ENCODE measurements at places on chromosomes 11 and 22. TPM values are rescaled to one million over a fixed set of nuclear protein-coding genes. Genes with fewer than 3 reads are reported as not detected.

DNA sequence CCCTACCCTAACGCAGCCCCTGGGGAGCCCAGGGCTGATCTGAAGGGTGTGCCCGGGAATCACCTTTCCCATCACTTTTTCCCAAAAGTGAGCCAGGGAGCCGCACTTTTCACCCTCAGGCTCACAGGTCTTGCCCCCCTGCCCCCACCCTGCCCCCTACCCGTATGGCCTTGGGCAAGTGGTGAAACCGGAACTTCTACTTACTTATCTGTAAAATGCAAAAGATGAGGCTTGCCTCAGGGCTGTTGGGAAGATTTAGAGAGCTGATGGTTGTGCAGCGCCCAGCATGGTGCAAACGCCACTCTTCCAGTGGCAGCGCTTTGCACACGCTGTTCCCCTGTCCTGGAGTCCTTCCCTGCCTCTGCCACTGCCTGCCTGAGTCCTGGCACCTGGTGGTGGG lies 8.0 kb downstream of the SYT12 start:
- H3K27ac ChIP-seq, result no peak overlapping the region
- H3K4me1 ChIP-seq, result no peaks in the 10 kb centered on the region
- no peaks in the 10 kb centered on the region for H3K27me3 ChIP-seq
- no peak for DNase-seq

- peaks cover 12% of the 10 kb centered on the region for H3K36me3 ChIP-seq
- DNase-seq, result no peak
- H3K4me1 ChIP-seq, result no peaks in the 10 kb centered on the region
Observed at GRCh38 chr11:9498457-9499078, 37.8 kb downstream of the ZNF143 start.

DNA sequence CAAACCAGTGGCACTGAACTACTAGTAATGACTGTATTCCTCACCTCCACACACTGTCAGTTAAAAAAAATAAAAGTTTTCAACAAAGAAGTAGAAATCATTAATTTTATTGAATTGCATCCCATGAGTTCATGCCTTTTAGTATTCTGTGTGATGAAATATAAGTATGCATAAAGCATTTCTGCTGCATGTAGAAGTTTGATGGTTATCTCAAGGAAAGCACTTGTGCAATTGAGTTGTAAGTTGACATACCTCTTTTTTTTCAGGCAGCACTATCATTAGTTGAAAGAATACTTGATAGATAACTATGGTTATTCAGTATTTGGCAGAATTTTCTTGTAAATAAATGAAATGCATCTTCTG lies 104.4 kb downstream of the STIM1 start:
- no peaks in the 10 kb centered on the region for H3K4me1 ChIP-seq
- no peaks in the 10 kb centered on the region for H3K27me3 ChIP-seq
- no peak for DNase-seq
- H3K36me3 ChIP-seq, result no peaks in the 10 kb centered on the region
- H3K4me3 ChIP-seq, result no peak overlapping the region

- no peak overlapping the region for H3K4me3 ChIP-seq
- DNase-seq, result no peak
- no peak overlapping the region for H3K27ac ChIP-seq
- H3K4me1 ChIP-seq, result no peaks in the 10 kb centered on the region
Observed at GRCh38 chr11:54979375-54979774, 272.7 kb downstream of the OR4A5 start.

DNA sequence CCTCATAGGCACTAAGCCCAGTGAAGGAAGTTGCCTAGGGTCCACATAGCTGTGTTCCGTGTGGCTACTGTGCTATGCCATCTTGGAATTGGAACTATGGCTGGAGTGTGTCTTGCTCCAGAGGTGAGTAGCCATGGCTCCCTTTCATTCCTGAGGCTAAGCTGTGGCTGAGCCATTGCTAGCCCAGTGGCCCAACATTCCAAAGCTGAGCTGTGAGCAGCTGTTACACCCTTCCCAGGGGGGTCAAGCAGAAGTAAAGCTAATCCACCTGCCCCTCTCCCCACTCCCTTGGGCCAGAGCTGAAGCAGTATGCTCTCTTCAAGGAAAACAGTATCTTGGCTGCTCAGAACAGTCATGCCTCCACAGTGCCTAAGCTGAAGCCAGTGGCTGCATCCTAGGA lies 51.1 kb downstream of the USP35 start:
- H3K27ac ChIP-seq, result no peak overlapping the region
- no peak for DNase-seq
- H3K36me3 ChIP-seq, result peaks cover 3% of the 10 kb centered on the region
- no peaks in the 10 kb centered on the region for H3K4me1 ChIP-seq
- H3K4me3 ChIP-seq, result no peak overlapping the region
- H3K27me3 ChIP-seq, result no peaks in the 10 kb centered on the region

DNA sequence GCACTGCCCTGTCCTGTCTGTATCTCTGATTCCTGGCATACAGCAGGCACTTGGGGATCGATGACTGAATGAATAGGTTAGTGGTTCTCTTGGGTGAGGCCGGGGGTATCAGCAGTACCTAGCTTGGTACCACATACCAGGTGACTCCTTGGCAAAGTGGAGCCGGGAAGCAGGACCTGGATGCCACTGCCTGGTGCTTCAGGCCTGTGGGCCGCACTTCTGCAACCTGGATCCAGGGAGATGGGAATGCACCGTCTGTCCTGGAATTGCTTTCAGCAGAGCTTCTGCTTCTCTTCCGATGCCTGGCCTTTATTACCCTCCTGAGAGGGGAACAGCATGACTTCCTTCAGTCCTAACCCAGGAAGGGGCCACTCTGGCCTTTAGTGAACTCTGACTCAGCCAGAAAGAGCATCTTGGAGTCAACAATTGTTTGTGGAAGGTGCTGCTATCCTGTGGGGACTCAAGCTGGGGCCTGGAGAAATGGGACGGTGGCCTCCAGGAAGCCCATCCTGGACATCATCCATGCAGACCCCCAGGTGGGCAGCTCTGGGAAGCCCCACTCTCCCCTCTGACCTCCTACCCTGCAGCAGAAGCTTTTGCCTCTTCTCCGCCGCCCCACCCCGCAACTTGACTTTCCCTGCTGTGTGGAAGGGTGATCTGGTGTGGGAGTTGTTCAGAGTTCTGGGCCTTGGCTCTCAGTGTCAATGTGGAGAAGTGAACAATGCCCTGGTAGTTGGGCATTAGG lies 5.1 kb downstream of the CD82 start:
- H3K36me3 ChIP-seq, result no peaks in the 10 kb centered on the region
- no peak overlapping the region for H3K4me3 ChIP-seq
- no peaks in the 10 kb centered on the region for H3K27me3 ChIP-seq
- H3K27ac ChIP-seq, result no peak overlapping the region

- no peak overlapping the region for H3K27ac ChIP-seq
- DNase-seq, result peak; percentile 83
- H3K4me1 ChIP-seq, result peaks cover 3% of the 10 kb centered on the region
Observed at GRCh38 chr11:33829430-33830141, 55.3 kb upstream of the FBXO3 start.

DNA sequence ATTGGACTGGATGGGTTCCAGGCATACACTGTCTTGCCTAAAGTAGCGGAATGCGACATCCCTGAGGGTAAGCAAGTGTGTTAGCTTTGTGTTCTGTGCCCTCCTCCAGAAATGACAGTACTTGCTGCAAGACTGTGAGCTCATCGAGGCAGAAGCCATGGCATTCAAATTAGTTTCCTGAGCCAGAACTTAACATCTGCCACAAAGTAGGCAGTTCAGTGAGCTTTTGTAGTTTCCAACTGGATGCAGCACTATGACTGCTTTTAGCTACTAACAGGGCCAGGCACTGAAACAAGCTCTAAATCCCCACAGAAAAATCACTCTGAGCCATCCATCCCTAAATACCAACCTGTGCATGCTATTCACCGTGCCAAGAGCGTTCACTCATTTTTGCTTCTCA lies 1.2 kb upstream of the FAR1 start:
- H3K27ac ChIP-seq, result peak overlapping the region; percentile 40
- H3K27me3 ChIP-seq, result no peaks in the 10 kb centered on the region
- no peaks in the 10 kb centered on the region for H3K4me1 ChIP-seq
- H3K4me3 ChIP-seq, result no peak overlapping the region

- DNase-seq, result no peak
- H3K4me1 ChIP-seq, result no peaks in the 10 kb centered on the region
- H3K36me3 ChIP-seq, result no peaks in the 10 kb centered on the region
Observed at GRCh38 chr11:69333879-69334278, 39.9 kb downstream of the MYEOV start.

DNA sequence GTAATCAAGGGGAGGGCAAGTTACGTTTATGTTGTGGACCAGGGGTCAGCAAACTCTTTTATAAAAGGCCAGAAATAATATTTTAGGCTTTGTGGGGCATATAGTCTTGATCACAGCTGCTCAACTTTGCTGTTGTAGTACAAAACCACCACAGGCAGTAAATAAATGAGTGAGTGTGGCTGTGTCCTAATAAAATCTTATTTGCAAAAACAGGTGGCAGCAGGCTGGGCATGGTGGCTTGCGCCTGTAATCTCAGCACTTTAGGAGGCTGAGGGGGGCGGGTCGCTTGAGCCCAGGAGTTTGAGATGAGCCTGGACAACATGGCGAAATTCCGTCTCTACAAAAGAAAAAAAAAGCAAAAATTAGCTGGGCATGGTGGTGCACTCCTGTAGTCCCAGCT lies 57.9 kb upstream of the NUP160 start:
- H3K4me1 ChIP-seq, result peaks cover 7% of the 10 kb centered on the region
- H3K27me3 ChIP-seq, result no peaks in the 10 kb centered on the region
- no peak for DNase-seq
- no peak overlapping the region for H3K27ac ChIP-seq

DNA sequence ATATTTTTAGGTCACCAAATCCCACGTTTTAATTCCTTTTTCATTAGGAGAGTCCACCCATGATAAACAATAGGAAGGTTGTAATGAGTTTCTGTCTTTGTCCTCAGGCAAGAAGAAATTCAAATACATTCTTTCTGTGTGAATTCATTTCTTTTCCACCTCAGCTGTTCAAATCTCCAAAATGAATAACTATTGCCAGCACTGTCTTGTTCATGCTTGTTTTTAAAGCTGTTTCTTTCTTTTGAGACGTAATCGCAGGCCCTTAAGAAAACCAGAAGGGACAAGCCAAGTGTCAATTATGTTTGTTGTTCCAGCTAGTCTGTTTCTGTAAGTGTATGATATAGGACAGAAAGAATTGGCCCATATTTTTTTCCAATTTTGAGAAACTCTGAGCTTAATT lies 20.2 kb downstream of the MMP27 start:
- H3K27ac ChIP-seq, result no peak overlapping the region
- H3K4me1 ChIP-seq, result no peaks in the 10 kb centered on the region
- no peaks in the 10 kb centered on the region for H3K27me3 ChIP-seq
- DNase-seq, result no peak
- no peaks in the 10 kb centered on the region for H3K36me3 ChIP-seq

- peak; percentile 77 for DNase-seq
- no peak overlapping the region for H3K4me3 ChIP-seq
- H3K27ac ChIP-seq, result peak overlapping the region; percentile 66
- peaks cover 22% of the 10 kb centered on the region for H3K4me1 ChIP-seq
Observed at GRCh38 chr11:125287491-125288210, 123.1 kb downstream of the PKNOX2 start.

DNA sequence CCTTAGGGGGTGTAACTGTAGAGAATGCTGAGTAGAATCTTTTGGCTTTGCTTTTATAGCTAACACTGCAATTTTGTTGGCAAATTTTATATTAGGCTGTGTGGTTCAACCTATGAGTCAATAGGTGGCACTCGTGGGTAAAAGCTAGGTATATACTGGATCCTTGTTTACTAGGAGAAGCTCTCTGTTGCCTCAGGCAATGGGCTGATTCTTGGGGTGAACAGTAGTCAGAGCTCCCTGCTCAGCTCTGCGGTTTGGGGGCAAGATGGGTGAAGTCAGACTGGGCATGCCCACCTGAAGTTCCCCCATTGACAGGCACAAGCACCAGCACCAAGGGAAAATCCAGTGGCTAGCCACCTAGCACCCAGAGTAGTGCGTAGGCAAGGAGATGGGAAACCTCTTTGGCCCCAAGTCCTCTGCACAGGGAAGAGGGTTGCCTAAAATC lies 238.7 kb downstream of the FAM181B start:
- H3K4me3 ChIP-seq, result no peak overlapping the region
- peak; percentile 4 for DNase-seq
- H3K36me3 ChIP-seq, result no peaks in the 10 kb centered on the region
- H3K27me3 ChIP-seq, result no peaks in the 10 kb centered on the region
- no peaks in the 10 kb centered on the region for H3K4me1 ChIP-seq
- no peak overlapping the region for H3K27ac ChIP-seq

- no peaks in the 10 kb centered on the region for H3K36me3 ChIP-seq
- H3K27ac ChIP-seq, result no peak overlapping the region
- peaks cover 4% of the 10 kb centered on the region for H3K4me1 ChIP-seq
Observed at GRCh38 chr11:123230346-123230745, 35.3 kb upstream of the CLMP start.

DNA sequence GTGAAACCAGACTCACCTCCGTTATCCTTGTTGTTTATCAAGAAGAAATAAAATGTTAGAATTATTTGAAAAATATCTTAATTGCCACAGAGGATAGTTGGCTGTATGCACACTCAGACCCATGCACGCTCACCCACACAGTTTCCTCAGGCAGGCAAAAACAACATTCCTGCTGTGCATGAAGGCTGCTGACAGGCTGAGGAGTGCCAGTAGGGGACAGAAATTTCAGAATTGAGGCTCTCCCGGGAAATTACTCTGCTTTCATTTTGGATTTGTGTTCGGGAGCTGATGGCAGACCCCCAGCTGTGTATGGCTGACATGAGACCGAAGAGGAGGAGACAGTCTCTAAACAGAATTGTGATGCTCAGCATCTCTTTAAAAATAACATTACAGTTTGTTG lies 87.5 kb downstream of the AMOTL1 start:
- H3K4me1 ChIP-seq, result no peaks in the 10 kb centered on the region
- H3K36me3 ChIP-seq, result peaks cover 54% of the 10 kb centered on the region
- H3K4me3 ChIP-seq, result no peak overlapping the region
- no peaks in the 10 kb centered on the region for H3K27me3 ChIP-seq
- no peak overlapping the region for H3K27ac ChIP-seq

DNA sequence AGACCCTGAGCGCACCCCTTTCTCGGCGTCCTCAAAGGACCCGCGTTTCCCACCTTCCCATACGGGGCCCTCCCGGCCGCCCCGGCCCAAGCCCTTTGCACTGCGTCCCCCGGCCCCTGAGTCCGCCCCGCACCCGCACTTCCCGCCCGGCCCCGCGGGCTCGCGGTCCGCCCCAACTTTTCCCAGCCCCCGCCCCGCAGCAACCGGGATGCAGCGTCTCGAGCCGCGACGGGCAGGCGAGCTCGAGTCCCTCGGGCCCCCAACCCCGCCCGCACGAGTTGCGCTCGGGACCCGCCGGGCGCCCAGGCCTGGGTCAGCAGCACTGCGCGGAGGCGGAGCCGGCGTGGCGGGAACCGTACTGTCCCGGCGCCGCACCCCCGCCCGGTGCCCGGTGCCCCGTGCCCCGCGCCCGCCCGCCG lies 371 bp downstream of the SMCO4 start:
- H3K4me3 ChIP-seq, result peak overlapping the region; percentile 54
- peak; percentile 50 for DNase-seq
- no peaks in the 10 kb centered on the region for H3K36me3 ChIP-seq
- H3K27me3 ChIP-seq, result no peaks in the 10 kb centered on the region

The UBQLNL gene
- 0.39 TPM for polyA plus RNA-seq

The RIBC2 gene
- 4.4 TPM for polyA plus RNA-seq
